Stimulated activated CD4-positive, alpha-beta T cell treated with anti-CD3 and anti-CD28 coated beads, Interleukin-12 subunit alpha, Interleukin-12 subunit beta, amount 100 ng/mL, for 48 hours (primary cell): ENCODE measurements at places on chromosomes 12 and 14.

GRCh38 chr12:1779783-1780182, 40.6 kb upstream of the LRTM2 start:
- DNase-seq, result no peak

DNA sequence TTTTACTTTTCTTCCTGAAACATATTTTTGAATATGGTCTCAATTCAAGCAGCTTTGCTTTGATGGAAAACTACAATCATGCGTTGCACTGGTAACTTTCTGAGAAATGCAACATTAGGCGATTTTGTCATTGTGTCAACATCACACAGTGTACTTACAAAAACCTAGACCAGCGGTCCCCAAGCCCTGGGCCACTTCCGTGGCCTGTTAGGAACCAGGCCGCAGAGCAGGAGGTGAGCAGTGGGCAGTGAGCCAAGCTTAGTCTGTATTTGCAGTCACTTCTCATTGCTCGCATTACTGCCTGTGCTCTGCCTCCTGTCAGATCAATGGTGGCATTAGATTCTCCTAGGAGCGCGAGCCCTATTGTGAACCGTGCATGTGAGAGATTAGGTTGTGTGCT, 163.7 kb upstream of the NOVA1 start:
- DNase-seq, result no peak

- DNase-seq, result no peak
Measured at GRCh38 chr12:131378176-131378842, 332.6 kb upstream of the SFSWAP start.

DNA sequence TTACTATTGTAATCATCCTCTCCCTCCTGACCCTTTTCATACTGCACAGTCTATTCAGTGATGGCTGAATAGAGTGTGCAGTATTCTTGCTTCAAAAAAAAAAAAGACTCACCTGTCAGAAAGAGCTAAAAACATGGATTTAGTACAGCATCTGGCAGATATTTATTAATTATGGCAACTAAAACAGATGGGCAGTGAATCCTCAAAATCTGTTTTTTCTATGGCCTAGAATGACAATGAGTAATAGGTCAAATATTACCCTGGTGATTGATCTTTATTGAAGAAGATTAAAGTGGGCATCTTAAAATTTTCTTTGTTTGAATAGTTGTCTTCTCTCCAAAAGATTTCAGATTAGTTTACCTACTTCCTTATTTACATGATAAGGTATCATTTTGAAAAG, 543.6 kb downstream of the FOXG1 start:
- no peak for DNase-seq

DNA sequence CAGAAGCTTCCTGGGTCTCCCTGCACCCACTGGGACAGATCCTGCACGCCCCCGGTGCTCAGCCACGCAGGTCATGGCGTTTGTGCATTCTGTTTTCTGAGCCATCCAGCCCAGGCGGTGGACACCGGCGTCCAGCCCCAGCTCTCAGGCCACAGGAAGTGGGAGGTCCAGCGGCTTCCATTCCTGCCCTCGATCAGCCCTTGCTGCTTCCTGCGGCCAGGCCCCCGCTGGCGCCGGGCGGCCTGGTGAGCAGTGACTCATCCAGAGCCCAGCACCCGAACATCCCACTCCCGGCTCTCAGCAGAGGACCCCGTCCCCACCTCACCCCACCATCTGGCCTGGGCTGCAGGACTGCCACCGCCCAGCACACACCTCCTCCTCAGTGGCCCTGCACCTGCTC, 18.0 kb upstream of the NUDT14 start:
- no peak for DNase-seq

- no peak for DNase-seq
Measured at GRCh38 chr12:49305762-49306510, 11.0 kb downstream of the PRPH start.

GRCh38 chr12:95083938-95084337, 10.5 kb upstream of the NR2C1 start:
- DNase-seq, result no peak

- no peak for DNase-seq
Measured at GRCh38 chr14:72559669-72560255, 334.1 kb downstream of the DPF3 start.

- DNase-seq, result no peak
Measured at GRCh38 chr14:50061664-50062437, 54.5 kb downstream of the VCPKMT start.

GRCh38 chr12:70849265-70849960, 71.1 kb downstream of the PTPRR start:
- no peak for DNase-seq

DNA sequence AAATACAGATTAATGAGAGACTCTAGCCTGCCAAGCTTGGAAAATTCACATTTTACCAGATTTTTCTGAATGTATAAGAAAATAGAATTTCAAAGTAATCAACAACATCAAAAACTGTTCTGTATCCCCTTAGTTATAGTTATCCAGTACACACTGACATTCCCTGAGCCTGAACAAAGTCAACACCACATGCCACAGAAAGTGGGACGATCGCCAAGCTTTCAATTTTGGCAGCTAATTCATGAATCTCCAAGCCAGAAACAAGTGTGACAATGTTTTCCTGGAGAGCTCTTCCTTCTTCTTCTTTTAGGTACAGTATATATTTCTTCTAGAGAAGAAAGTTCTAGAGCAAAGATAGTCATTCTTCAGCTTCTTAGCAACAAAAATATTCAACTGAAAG, 290.2 kb downstream of the PRKD1 start:
- no peak for DNase-seq

GRCh38 chr12:81212996-81213696, 135.3 kb downstream of the ACSS3 start:
- no peak for DNase-seq

DNA sequence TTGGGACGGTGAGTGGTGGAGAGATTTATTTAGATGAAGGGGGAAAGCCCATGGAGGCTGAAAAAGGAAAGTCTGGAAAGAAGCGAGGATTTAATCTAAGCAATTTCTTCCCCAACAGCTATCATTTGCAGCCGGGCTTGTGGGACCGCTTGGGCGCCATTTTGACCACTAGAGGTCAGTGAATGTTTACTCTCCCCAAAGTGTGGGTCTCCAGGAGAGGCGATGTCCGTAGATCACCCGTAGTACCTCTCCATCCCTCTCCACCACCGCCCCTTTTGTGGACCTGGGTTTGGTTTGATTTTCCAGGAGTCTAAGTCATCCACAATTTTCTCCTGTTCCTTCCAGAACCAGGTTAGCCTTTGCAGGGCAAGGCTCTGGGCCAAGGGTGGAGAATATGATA, 91.2 kb upstream of the PARP11 start:
- DNase-seq, result no peak

DNA sequence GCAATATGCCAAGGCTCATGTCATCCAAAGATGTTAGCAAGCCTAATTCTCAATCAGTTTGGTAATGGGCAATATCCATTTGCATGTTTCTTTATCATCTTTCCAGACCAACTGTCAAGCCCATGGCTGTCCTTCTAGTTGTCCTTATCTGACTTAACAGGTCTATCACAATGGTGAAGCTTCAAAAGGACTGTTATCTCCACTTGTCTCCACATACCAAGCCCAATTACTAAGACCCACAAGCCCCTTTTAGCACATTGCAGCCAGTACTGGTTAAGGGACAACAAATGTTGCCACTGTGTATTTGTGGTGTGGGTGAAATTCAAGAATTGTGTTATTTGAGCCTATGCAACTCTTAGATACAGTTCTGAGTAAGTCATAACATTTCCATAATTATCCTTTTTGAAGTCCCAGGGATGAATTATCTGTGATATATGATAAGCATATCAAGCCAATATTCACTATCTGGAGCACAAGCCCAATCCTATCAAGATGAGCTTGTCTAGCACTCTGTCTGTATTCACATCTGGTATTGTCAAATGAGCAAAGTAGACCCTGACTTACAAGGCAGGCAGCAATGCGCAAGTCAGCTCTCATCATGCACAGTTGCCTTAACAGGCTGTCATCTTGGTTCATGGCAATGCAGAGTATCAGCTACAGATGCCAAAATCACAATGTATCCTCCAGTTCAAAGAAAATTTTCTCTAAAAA, 19.3 kb upstream of the ST8SIA1 start:
- DNase-seq, result no peak

DNA sequence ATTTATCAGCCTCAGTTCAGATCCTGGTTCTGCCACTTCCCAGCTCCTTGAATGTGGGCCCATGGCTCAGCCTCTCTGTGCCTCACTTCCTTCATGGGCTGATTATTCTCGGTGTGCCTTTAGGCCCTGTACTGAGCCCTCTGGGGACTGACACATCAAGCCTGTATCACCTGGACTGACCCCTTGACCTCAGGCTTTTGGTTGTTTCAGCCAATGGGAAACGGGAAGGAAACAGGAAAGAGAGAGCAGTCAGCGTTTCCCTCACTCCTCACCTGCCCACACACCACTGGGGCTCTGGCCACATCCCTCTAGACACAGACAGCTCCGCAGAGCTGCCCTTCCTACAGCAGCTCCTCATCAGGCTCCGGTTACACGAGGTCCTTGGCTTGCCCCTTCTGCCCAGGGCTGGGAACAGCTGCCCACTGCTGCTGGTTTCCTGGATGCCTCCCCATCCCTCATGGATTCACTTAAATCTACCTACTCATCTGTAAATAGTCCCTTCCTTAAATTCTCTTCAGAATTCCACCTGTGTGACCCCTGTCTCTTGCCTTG, 37.0 kb upstream of the ITPR2 start:
- no peak for DNase-seq

- DNase-seq, result no peak
Measured at GRCh38 chr14:100241279-100241678, 2.3 kb downstream of the YY1 start.

DNA sequence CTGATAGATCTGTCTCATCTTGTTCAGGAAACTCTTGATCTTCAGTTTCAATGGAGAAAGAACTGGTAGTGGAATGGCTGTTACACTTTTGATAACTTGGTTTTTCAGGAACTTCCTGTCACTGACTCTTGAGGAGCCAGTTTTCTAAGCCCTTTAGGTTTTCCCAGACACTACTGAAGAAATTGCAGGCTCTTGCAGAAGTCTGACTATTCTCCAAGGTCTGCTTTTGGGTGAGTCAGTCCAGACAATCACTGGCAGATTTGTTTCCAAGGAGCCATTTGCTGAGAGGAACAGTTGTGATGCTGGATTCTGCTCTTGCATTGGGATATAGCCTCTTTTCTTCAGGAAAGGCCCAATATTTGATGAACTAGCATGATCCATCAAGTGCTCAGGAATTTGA, 468.0 kb downstream of the FUT8 start:
- no peak for DNase-seq

DNA sequence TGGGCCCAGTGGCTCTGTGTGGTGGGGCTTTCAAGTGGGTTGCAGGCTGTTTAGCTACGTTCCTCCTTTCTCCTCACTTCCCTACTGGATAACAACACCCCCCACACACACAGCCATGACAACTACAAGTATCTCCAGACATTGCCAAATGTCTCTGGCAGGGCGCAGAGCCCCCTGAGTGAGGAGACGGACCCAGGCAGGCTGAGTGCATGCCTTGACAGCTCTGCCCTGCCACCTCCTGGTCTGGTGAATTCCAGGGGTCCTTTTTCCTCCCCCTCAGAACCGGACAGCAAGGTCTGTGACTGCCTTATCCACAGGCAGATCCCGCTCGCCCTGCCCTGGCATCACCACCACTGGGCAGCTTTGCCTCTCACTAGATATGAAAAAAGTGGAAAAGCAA, 276.5 kb downstream of the TMEM132C start:
- no peak for DNase-seq

DNA sequence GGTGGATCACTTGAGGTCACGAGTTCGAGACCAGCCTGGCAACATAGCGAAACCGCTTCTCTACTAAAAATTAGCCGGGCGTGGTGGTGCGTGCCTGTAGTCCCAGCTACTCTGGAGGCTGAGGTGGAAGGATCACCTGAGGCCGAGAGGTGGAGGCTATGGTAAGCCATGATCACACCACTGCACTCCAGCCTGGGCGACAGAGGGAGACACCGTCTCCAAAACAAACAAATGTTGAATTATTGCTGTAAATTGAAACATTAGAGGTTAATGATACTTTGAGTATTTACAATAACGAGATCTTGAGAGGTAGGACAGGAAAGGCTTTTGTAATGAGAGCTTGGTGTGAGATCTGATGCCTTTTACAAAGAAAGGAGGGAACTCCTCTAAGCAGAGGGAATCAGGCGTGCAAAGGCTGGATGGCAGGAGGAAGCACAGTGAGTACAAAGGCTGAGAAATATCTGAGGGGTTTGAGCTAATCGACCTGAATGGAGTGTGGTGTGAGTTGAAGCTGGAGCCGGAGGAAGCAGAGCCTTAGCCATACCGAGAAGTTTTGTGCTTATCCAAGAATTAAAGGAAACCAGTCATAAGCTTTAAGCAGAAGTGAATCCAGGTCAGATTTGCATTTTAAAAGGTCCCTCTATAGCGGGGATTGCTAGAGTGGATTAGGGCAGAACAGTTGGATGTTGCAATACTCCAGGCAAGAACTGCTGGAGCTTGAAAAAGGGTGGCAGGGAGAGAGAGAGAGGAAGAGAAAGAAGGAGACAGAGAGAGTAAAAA, 1.1 kb downstream of the RHNO1 start:
- DNase-seq, result peak; percentile 5

DNA sequence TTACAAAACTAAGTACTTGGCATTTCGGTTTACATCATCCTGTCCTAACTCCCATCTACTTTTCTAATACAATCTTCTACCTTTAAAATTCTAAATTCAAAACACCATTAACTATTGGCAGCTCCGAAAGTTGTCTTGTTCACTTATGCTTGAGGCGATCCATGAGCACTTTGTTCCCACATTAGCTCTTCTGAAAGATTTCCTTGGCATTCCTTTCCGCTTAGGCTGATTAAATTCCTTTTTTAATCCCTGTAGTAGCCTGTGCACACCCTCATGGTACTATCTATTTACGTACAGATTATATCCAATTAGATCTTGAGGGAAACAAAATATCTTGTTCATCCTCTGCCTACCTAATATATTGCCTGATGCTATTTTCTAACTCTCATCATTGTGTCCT, 480.7 kb downstream of the PRKD1 start:
- DNase-seq, result no peak

GRCh38 chr12:130526813-130527212, 189.1 kb downstream of the PIWIL1 start:
- no peak for DNase-seq

DNA sequence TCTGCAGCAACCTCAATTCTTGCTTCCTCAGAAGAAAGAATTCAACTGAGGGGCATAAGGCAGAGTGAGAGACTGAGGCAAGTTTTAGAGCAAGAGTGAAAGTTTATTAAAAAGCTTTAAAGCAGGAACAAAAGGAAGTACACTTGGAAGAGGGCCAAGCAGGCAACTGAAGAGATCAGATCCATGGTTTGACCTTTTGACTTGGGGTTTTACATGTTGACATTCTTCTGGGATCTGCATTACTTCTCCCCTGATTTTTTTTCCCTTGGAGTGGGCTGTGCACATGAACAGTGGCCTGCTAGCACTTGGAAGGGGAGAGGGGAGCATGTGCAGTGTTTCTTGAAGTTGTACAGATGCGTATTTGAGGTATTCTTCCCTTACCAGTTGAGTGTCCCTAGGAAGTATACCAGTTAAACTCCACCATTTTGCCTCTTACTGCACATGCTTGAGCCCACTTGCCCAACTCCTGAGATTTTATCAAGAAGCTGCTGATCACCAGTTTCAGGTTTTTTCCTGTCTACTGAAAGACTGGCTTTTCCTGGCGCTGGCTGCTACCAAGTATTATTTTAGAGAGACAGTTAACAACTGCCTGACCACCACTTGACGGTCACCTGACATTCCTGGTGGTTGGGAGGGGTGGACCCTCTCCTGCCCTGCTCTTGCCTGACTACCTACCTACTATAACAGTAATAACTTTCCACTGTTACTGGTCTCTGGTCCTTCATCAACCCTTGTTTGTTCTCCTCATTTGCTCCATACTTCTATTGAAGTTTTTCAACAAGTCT, 26.0 kb upstream of the TMTC2 start:
- DNase-seq, result no peak

GRCh38 chr12:77204083-77204482, 138.7 kb upstream of the E2F7 start:
- DNase-seq, result no peak

GRCh38 chr12:121829250-121829918, 25.6 kb downstream of the SETD1B start:
- DNase-seq, result no peak
